ENCODE measurements at places on chromosomes 4 and X.

- no peak for DNase-seq
Observed at GRCh38 chr4:100288811-100289529, 98.7 kb upstream of the DDIT4L start.

- DNase-seq = no peak
Observed at GRCh38 chr4:43276321-43276720, 383.8 kb downstream of the GRXCR1 start.

DNA sequence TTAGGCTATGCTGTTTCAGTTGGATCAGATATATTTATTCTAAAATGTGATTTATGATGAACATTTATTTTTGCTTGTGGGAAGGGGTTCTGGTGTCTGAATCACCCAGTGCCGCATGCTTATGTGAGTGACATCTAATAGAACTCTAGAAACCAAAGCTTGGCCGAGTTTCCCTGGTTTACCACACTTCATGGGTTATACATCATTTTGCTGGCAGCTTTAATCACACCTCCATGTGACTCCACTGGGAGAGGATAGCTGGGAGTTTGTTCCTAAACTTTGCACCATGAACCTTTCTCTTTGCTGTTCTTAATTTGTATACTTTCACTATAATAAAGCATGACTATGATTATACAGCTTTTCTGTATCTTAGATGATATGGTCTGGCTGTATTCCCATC lies 382.9 kb downstream of the INPP4B start:
- no peak for DNase-seq

- DNase-seq = no peak
Observed at GRCh38 chr4:3263876-3264193, 14.9 kb downstream of the MSANTD1 start.

GRCh38 chr4:1477045-1477840 lies 71.0 kb upstream of the NKX1-1 start:
- DNase-seq = no peak

DNA sequence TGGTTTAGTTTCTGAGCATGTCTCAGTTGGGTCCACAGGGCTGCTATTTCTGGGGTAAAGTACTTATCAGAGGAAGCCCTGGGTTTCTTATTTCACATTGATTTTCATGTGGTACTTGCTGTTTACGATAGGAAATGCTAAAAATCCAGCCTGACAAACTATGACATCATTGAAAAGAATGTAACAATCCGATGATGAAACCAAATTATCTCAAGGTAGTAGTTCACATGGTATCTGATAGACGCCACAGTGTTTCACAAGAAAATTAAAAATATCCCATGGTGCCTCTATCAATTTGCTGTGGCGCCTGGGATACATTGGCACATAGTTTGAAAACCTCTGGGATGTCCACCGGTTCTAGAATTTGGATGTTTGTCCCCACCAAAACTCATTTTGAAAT lies 418.9 kb upstream of the RPS6KA3 start:
- DNase-seq = no peak

- no peak for DNase-seq
Observed at GRCh38 chr4:15331930-15332329, 95.9 kb upstream of the C1QTNF7 start.

DNA sequence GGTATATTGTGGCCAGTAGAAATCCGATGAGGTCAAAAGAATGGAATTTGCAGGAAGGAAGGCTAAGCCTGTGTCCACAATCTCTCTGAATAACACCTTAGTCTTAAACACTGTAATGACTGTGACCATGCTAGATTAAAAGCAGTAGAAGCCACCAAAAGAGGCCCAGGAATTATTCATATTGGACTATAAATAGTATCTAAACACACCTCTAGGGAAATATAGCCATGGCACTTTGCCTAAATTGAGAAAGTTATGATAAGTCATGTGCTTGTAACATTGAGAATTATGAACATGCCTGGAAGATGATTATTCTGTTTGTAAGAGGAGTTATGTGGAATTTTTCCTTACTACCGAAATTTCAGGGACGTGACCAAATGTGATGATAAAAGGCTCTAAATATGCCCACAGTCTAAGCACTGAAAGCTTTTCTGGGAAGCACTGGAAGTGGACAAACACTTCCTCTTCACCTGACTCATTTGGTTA lies 298.5 kb downstream of the KCTD8 start:
- DNase-seq = no peak
